Cerebellar nuclear complex (tissue), 1 donor: ENCODE measurements at places on chromosomes 16 and 17.

GRCh38 chr16:12900156-12900555 is 1.2 kb upstream of the SHISA9 start:
- DNase-seq, result no peak

DNA sequence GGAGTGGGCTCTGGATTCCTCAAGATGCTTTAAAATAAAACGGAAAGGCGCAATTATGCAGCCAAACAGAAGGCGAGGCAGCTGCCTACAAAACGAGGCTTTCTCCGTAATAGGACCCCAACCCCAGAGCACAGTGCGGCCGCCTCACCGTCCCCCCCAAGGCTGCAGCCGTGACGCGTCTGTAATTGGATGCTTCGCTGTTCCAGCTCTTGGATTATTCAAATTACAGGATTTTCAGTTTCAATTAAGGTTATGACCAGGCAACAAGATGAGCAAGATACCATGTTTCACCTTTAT is 37.3 kb upstream of the ABR start:
- no peak for DNase-seq

DNA sequence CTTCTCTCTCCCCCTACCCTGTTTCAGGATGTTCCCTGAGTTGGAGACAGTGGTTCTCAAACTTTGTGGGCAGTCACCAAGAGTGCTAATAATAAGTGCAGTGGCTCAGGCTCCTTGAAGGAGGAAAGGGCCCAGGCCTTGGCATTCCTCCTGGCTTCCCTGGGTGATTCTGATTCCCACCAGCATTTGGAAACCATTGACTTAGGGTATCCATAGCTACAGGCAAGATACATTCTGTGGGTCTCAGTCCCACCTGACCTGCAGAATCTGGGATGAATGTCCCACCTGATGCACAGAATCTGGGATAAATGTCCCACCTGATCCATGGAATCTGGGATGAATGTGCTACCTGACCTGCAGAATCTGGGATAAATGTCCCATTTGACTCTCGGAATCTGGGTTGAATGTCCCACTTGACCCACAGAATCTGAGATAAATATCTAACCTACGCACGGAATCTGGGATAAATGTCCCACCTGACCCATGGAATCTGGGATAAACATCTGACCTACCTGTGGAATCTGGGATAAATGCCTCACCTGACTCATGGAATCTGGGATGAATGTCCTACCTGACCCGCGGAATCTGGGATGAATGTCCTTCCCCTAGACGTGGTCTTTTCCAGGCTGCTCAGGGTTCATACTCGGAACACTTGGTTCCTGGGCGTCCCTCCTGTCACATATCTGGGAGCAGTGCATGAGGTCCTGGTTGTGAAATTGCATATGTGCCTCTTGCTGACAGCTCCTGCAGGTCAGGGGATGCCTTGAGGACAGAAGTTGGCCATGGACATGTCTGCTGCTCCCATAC is 136.7 kb upstream of the HS3ST2 start:
- DNase-seq, result no peak

DNA sequence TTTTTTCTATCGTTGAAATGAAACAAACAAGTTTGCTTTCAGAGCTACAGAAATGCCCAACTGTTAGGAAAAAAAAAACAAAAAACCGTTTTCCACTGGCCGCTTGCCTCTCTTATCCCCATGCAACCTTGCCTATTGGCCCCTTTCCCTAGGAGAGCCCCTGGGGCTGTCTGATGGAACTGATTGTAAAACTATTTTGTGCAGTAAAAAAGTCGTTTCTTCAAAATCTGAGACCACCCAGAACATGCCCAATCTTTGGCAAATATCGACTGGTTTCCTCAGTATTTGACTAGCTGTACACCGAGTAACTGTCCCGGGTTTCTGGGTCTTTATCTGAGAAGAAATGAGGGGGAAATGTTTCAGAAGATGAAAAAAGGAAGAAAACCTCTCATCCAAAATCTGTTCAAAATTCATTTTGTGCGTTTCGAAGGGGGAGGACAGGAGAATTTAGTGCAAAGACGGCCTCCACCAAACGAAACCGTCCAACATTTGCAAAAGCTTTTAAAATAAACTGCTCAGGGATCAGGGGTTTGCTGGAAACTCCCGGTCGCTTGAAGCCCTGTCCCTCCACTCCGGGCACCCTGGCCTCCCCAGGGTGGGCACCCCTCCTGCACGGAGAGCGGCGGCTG is 1.1 kb upstream of the GNAO1 start:
- no peak for DNase-seq

DNA sequence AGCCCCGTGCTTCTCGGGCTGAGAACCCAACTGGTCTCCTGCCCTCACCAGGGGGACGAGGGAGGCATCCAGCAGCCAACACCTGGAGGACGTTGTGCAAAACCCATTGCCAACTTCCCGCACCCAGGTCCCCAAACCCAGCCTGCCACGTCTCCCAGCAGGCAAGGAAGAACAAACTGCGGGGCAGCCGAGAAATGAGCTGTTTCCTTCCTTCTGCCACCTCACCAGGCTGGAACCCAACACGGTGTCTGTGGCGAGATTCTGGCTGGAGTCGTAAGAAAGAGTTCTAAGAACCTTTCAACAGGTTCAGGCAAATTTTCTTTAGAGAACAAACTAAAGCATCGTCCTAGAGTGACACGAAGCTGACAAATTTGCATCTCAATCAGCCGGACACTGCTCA is 3.6 kb downstream of the SLC43A2 start:
- DNase-seq, result no peak

GRCh38 chr17:81489012-81489997 is 23.3 kb downstream of the ACTG1 start:
- no peak for DNase-seq

- DNase-seq, result peak; percentile 93
Measured at GRCh38 chr16:19735074-19735867, 17.2 kb downstream of the IQCK start.

- DNase-seq, result no peak
Measured at GRCh38 chr17:72370819-72371218, 250.0 kb downstream of the SOX9 start.

DNA sequence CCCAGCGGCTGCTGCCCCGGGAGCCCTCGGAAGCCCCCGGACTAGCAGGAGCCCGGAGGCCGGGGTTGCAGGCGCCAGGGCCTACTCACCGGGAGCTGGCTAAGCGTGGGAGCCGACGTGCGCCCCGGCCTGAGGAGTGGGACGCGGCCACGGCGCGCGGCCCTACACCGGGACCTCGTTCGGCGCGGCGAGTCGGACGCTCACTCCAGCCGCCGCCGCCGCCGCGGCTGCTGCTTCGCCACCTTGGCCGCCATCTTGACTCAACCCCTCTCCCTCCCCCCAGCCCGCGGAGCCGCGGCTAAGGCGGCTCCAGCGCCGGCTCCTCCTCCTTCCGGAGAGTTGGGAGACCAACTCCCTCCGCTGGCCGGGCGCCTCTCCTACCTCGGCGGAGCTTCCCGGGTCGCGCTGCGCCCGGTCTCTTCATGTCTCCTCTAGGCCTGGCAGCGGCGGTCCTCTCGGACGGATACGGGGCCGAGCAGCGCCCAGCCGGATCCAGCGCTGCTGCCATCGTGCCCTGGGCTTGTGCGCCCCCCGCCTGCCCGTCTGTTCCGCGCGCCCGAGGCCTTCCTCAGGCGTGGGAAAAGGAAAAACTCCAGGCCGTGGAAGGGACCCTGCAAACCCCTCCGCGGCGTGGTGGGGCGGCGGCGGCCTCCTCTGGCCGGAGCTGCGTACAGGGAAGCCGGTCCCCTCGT is at the start of gene NCOR1:
Gene NCOR1, minus strand, starts transcription at position 262 of the 692 bp plus-strand sequence. CDS start 20,965 bp downstream, outside the sequence.
- DNase-seq, result peak; percentile 43

DNA sequence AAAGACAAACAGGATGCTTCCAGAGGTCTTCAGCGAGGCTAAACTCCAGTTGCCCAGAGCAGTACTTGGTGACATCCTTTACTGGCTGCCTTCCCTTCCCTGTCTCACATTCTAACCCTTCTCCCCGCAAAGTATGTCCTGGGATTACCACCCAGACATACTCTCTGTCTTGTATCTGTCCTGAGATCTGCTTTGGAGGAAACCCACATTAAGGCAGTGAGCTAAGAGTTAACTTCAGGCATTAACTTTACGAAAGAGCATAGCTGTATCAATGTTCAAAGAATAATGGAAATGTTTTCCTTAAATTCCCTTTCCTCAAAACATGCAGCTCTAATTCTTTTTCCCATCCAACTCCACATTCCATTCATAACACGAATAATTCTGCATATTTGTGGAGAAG is 385.2 kb downstream of the NPIPA8 start:
- DNase-seq, result no peak

DNA sequence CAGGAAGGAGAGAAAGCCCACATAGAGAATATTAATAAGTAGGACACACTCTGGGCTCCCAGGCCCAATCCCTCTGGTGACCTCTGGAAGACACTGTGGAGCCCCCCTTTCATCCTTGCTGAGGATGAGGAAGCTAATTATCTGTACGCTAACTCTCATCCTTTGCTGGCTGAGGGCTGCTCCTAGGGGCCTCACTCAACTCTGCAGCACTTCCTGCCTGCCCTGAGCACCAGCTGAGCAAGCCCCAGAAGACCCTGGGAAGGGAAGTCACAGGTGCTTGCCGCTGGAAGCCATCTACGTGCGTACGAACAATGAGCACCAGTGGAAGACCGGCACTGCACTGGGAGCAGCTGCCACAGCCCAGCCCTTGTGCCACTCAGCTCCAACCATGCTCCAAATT is 145.8 kb upstream of the CDH5 start:
- no peak for DNase-seq

- DNase-seq, result no peak
Measured at GRCh38 chr17:66347661-66348514, 45.5 kb downstream of the PRKCA start.
